ENCODE measurements at places on chromosomes 7 and 10. TPM values are rescaled to one million over a fixed set of nuclear protein-coding genes. Genes with fewer than 3 reads are reported as not detected.
A peak's percentile ranks its signal among the peaks of the same experiment; 100 is the strongest.

PNLIPRP2 gene
- total RNA-seq, result 11.9 TPM

- DNase-seq, result no peak
These were observed 19.8 kb upstream of the AKR1B1 start for GRCh38 chr7:134478707-134479106.

DNA sequence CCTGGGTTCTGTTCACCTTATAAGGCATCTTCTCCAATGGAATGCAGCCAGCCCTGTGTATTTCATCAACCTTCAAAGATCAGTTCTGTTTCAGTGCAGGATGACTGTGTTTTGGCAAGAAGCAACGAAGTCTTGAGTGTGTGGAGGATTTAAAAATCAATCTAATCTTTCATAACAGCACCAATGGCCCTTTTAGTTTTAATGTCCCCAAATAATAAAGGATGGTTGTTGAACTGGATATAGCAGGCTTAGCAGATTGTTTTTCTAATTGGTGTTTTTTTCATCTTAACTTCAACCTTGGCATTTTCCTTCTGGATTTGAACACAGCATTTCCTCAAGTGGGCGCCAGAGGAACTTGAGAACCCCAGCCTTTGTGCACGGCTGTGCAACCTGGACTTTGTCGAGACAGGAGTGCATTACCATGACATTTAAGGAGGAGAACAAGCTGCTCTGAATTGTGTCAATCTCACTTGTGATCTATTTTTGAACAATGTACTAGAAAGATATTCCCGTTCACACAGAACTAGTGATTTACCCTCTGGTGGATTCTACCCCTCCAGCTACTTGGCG, 313.3 kb upstream of the AKR1E2 start:
- DNase-seq, result peak; percentile 77

DNA sequence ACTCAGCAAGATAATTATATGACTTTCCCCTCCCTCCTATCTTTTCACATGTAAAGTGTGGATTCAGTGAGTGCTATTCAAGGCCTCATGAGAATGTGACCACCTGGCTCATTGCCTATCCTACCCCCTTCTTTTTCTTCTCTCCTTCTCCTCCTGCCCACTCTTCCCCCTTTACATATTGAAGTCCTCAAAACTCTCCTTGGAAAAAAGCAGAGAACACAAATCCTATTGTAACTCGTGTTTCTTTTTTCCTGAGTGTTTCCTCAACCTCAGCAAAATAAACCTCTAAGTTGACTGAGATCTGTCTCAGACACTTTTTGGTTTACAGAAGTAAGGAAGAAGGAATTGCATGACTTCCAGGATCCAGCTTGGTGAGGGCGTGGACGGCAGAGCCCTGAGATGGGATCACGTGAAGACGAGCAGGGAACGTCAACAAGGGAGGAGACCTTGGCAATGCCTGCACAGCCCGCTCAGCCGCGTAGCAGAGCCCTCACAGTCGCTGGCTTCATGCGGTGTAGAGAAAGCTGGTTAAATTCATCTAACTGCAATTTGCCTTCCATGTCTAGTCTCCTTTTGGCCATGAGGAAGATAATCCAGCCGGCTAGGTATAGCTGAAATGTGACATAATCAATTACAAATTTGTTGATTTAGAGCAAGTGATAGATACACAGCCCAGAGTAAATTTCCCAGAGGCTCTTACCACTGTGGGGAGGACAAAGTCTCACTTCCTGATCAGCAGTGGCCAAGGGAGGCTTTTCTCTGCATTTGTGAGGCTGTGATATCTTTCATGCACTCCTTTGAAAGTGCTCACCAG, 75.7 kb downstream of the LYZL2 start:
- DNase-seq, result peak; percentile 35

GRCh38 chr7:70883750-70884439, 248.0 kb upstream of the GALNT17 start:
- DNase-seq, result no peak

DNA sequence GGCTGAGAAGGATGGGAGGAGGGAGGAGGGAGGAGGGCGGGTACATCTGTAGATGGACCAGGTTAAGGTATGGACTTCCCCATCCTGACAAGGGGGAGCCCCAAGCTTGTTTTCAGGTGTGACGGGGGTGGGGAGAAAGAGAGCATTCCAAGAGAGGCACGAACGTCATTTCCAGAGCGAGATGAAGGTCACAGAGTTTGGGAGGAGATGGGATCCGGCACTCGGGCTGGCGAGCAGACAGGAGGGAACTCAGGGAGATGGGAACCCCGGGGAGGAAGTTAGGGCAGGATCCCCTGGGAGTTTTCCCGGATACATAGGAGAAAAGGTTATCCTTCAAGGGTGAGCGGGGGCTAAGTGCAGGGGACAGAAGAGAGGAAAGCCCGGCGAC, 118.8 kb downstream of the CUX1 start:
- DNase-seq, result no peak

- peak; percentile 65 for DNase-seq
These were observed 55.9 kb downstream of the ITIH5 start for GRCh38 chr10:7610651-7611389.

DNA sequence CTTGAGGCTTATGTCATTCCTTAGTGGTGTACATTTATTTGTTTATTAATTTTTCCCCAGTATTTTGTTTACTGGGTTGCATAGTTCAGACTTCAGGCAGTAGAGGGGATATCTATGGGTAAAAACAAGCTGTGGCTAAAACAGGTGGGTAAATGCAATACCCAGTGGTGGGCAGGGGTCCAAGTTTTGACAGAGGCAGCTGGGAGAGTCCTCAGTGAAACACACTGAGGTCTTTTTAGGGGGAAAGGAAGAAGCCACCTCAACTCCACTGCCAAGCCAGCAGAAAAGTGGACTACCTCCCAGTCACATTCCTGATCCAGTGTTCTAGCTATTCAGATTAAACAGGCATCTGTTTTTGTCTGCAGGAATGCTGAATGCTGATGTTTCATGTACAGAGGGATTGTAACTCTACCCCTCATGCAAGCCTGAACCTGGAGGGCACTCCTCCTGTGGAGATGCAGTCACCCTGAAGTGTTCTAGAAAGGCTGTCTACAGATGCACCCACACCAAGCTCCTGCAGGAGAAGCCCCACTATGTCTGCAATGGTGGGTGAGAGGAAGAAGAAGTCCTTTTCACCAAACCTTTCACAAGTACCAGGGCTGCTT, 757.8 kb downstream of the INHBA start:
- DNase-seq, result no peak

DNA sequence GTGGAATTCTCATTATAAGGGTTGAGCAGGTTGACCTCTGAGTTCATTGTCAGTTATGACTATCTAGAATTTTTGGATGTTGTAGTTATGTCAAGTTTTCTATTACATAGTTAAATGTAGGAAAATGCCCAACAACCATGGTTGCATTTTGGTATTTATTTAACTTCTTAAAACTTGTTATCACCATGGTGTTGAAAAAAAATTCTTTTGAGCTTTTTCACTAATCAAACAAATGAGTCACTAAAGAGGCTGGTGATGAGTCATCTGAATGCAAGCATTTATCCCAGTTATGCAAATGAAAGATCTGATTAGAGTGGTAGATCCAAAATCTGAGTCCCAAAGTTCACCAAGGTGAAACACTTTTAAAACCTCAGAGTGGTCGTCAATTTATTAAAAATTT, 624.7 kb upstream of the IGFBP3 start:
- DNase-seq, result no peak

ATOH7 gene
- total RNA-seq, result not detected

LIPN gene
- total RNA-seq, result not detected

DNA sequence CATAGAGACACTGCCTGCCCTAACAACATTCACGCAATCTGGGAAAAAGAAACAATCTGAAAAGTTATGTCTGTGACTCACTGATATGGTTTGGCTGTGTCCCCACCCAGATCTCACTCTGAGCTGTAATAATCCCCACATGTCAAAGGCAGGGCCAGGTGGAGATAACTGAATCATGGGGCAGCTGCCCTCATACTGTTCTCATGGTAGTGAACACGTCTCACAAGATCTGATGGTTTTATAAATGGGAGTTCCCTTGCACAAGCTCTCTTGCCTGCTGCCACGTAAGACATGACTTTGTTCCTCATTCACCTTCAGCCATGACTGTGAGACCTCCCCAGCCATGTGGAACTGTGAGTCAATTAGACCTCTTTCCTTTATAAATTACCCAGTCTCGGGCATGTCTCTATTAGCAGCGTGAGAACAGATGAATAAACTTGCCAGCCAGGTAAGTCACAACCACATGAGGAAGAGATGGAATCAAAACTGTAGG, 341.5 kb upstream of the AOAH start:
- DNase-seq, result no peak

DNA sequence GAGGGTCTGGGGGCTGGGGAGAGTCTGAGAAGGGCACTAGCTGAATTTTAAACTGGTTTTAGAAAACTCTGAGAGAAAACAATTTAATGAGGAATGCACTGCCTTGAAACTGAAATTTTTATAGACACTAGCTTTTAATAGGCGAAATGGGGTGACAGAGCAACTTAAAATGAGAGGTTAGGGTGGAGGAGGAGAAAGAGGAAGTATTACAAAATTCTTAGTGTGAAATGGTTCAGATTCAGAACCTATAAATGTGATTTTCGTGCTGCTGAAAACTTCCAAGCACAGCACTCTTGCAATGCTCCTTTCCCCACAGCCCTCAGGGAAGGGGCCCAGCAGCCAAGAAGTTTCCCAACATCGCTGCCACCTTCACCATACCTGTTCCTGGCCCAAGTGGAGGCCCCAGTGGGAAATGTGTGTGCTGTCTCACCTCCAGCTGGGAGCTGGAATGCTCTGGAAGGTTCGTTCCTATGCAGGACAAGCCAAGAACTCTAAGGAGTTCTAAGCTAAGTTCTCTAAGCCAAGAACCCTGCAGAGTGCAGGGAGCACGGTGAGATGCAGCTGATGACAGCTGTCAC, 60.0 kb downstream of the ATXN7L1 start:
- DNase-seq, result no peak

GRCh38 chr7:131190581-131190980, 137.1 kb upstream of the MKLN1 start:
- DNase-seq, result no peak

- no peak for DNase-seq
These were observed 1.3 kb downstream of the C10orf90 start for GRCh38 chr10:126669168-126669567.

DNA sequence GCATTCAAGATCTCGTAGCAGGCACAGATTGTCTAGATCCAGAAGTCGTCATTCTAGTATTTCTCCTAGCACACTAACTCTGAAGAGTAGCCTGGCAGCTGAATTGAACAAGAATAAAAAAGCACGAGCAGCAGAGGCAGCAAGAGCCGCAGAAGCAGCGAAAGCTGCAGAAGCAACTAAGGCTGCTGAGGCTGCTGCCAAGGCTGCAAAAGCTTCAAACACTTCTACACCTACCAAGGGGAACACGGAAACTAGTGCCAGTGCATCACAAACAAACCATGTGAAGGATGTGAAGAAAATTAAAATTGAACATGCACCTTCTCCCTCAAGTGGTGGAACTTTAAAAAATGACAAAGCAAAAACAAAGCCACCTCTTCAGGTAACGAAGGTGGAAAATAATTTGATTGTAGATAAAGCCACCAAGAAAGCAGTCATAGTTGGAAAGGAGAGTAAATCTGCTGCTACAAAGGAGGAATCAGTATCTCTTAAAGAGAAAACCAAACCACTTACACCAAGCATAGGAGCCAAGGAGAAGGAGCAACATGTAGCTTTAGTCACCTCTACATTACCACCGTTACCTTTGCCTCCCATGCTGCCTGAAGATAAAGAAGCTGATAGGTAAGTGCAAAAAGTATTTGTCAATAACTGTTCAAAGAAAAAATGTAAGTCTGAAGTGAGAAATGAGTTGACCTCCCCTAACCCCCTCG, 37.7 kb downstream of the CDK13 start:
- no peak for DNase-seq

Data from stomach (tissue), 19 donors.